ENCODE measurements at places on chromosomes 1 and 21.

DNA sequence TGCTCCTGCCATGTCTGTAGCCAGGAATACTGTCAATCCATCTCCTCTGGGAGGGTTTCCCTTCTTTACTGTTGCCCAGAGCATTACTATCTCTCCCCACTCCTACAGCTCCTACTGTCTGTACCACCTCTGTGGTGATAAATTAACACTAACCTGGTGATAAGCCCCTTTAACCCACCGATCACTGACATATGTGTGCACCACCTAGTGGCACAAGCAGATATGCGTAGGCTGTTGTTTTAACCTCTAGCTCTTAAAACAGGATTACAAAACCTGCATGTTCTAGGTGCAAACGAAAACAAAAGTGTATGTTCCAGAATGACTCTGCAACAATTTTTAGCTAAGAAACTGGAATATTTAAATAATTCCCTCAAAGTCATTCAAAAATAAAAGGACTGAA lies 93.9 kb upstream of the BEND5 start:
- DNase-seq: no peak

DNA sequence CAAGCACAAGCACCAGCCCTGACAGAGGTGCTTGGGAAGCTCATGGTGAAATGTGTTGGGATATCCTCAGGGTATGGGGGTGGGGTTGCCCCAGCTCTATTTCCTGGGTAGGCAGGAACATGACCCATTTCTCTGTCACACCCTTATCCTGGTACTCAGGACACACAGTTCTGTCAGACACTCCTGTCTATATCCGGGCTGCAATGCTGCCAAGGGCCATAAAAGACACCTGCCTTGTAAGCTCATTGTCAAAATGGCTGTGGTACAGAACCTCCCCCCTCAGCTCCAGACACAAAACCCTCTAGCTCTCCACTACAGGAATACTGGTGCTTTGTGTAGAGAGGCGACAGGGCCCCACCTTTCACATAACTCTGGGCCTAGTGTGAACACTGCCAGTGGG lies 636.7 kb downstream of the PLA2G4A start:
- no peak for DNase-seq

- no peak for DNase-seq
These were observed 514.9 kb upstream of the PKN2 start for GRCh38 chr1:88169139-88169538.

- no peak for DNase-seq
These were observed 74.0 kb upstream of the KCNE2 start for GRCh38 chr21:34289856-34290255.

DNA sequence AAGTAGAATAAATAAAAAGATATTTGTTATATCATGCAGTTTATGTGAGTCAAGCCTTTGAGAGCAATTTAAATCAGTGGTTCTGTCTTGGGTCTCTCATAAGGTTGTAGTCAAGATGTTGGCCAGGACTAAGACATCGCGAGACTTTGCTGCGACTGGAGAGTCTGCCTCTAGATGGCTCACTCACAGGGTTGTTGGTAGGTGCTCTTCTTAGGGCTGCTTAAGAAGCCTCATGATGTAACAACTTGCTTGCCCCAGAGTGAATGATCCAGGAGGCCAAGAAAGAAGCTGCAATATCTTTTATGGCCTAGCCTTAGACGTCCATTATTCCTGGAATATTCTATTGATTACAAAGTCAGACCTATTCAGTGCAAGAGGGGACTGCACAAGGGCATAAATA lies 73.1 kb upstream of the CACHD1 start:
- DNase-seq: no peak

- no peak for DNase-seq
These were observed 22.5 kb downstream of the KIF26B start for GRCh38 chr1:245177071-245177900.

GRCh38 chr1:110307239-110307974 lies 31.8 kb upstream of the RBM15 start:
- no peak for DNase-seq

GRCh38 chr1:223029985-223030769 lies 112.9 kb downstream of the TLR5 start:
- no peak for DNase-seq

DNA sequence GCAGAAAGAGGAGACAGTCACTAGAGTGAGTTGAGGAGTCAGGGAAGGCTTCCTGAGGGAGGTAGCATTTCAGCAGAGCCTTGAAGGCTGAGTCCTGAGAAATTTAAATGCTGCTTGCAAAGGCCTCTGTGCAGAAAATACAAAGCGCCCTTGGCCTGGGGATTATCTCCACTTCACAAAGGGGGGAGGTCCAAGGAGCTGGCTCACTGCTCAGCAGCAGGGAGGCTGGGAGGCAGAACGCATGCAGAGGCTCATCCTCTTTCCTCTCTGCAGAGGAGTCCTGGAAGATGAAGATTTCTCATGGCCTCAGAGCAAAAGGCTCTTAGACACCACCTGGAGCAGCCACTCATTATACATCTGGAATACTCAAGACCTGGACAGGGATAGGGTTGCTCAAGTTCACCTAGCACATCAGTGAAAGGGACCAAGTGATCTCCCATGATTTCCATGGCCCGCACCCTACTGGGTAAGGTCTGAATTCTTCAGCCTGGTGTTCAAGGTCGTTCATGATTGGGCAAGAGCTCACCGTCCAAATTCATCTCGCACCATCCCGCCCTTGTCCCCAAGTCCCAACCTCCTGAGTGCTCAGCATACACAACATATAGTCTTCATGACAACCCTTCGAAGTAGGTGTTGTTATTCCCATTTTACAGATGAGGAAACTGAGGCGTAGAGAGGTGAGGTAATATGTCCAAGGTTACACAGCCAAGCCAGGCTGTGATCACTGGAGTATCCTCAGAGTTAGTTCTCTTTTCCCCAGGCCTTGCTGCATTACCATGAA lies 9.0 kb downstream of the SLC1A7 start:
- no peak for DNase-seq

DNA sequence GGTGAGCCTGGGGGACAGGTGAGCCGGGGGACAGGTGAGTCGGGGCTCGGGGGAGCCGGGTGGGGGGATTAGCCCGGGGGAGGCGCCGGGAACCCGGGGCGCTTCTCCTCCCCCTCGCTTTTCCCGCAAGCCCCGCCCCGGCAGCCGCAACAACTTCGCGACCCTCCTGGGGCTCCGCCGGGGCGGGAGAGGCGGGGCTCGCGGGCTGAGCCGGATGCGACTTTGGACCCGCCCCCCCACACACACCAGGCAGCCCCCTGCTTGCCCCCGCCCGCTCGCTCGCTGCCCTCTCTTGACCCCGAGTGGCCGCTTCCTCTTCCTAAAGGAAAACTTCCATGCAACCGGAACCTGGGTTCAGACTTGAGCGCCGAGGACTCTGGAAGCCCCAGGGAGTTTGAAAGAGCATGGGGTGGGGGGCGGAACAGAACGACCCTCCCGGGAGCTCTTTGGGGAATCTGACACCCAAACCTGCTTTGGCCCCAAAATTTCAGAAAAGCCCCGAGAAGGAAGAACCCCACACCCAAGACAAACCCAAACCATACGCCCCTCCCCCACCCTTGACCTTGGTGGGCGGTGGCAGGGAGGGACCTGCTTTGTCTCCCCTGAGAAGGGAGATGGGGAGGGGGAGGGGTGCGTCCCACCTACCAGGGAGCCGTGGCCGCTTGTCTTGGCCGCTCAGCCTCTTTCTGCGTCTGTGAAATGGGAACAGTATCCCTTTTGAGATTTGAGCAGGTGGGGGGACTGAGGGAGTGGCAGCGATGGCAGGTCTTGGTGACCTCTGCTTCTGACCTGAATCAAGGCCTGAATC lies 550 bp downstream of the ARHGEF16 start:
- peak; percentile 43 for DNase-seq

DNA sequence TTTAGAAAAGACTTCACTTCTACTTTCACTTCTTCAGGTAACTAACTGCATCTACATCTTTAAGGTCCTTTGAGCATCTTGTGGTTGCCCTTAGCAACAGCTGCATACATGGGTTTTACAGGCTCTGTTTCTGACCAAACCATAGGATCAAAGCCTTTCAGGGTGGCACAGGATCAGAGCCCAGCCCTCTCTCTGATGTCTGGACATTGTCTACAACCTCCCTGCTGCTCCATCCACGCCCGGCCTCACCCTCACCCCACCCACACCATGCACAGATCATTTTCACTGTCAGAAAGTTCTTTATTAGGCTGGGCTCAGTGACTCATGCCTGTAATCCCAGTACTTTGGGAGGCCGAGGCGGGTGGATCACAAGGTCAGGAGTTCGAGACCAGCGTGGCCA lies 5.2 kb downstream of the NCF2 start:
- no peak for DNase-seq

All from DMS79 (cell line).